ENCODE measurements at places on chromosomes 6 and 20. TPM values are rescaled to one million over a fixed set of nuclear protein-coding genes. Genes with fewer than 3 reads are reported as not detected.

DNA sequence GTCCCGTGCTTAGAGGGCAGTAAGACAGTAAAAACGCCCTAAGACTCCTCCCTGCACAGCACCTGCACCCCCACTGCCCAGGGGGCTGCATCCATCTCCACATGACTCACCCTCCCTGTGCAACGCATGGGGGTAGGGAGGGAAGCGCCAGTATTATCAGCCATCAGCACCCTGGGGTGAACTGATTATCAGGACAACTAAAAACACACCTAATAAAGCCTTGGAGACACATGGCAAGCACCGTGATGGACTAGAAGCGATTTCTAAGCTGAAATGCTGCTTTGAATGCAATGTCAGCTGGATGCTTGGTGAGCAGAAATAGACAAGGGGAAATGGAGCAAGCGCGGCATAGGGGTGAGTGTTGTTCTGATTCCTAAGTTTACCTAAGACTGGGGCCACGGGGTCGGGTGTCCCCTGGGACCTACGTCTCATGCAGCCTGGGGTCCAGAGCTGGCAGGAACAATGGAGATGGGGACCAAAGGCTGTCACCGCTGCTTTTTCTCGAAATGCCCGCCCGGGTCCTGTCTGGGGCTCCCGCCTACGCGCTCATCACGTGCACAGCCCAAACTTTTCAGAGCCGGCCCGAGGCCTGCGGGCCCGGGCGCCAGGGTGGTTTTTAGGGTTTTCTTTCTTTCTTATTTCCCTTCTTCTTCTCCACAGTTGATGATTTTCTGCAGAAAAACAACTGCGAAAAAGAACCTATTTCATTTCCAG lies 702 bp upstream of the TNFAIP3 start:
- H3K27me3 ChIP-seq, result no peaks in the 10 kb centered on the region
- peaks cover 32% of the 10 kb centered on the region for H3K4me1 ChIP-seq
- peak; percentile 61 for DNase-seq
- peak overlapping the region; percentile 80 for H3K4me3 ChIP-seq
- no peaks in the 10 kb centered on the region for H3K36me3 ChIP-seq

GRCh38 chr6:1605893-1606779 lies 3.6 kb upstream of the FOXC1 start:
- no peak overlapping the region for H3K27ac ChIP-seq
- no peak for DNase-seq
- no peaks in the 10 kb centered on the region for H3K36me3 ChIP-seq
- H3K4me3 ChIP-seq, result no peak overlapping the region
- H3K27me3 ChIP-seq, result no peaks in the 10 kb centered on the region

Gene EXOC2
- 8.5 TPM for total RNA-seq

DNA sequence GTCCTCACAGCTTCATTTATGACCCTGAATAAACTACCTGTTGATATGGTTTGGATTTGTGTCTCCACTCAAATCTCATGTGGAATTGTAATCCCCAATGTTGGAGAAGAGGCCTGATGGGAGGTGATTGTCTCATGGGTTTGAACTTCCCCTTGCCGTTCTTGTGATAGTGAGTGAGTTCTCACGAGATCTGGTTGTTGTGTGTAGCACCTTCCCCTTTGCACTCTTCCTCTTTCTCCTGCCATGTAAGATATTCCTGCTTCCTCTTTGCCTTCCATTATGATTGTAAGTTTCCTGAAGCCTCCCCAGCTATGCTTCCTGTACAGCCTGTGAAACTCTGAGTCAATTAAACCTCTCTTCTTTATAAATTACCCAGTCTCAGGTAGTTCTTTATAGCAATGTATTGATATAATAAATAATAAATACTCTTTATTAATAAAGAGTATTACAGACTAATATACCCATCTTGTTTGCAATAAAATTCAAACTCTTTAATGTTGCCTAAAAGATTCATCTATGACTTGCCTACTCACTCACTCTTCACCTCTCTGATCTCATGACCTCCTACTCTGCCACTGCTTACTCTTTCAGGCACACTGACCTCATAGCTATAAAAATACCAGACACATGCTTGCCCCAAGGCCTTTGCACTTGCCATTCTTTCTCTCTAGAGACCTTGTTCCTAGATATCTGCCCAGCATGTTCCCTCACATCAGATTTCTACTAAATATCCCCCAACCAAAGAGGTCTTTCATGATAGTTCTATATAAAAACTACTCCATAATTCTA lies 256.4 kb upstream of the MARCKS start:
- no peak overlapping the region for H3K4me3 ChIP-seq
- no peaks in the 10 kb centered on the region for H3K36me3 ChIP-seq
- no peak overlapping the region for H3K27ac ChIP-seq
- no peaks in the 10 kb centered on the region for H3K27me3 ChIP-seq
- no peaks in the 10 kb centered on the region for H3K4me1 ChIP-seq

- H3K27me3 ChIP-seq, result no peaks in the 10 kb centered on the region
- no peak for DNase-seq
- H3K36me3 ChIP-seq, result no peaks in the 10 kb centered on the region
These were observed 2.4 kb downstream of the AGPAT4 start for GRCh38 chr6:161271343-161272030.

DNA sequence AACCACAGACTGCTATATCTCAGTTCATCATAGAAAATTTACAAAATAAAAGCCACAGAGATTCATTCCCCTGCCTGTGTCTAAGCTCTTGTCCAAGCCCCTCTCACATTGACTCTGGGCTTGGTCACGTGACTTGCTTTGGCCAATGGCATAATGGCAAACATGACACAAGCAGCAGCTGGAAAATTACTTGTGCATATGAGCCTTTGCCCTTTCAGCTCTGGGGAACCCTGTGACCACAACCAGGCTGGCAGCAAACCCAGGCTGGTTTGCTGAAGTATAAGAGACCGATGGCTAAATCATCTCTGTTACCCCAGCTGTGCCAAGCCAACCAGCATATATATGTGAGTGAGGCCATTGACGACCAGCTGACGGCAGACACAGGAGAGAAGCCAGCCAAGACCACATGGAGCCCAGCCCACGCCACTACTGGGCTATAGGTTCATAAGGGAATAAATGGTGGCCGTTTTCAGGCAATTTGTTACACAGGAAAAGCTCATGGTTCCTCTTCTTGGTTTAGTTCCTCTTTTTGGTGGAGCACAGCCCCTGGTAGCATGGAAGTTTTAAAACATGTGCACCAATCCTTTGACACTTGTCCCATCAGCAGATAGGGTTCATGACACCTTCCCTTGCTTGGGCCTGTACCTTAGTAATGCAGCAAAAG lies 31.8 kb upstream of the RSPO4 start:
- H3K4me1 ChIP-seq, result no peaks in the 10 kb centered on the region
- no peak for DNase-seq
- H3K27ac ChIP-seq, result no peak overlapping the region
- no peak overlapping the region for H3K4me3 ChIP-seq
- H3K27me3 ChIP-seq, result no peaks in the 10 kb centered on the region

- no peak for DNase-seq
- no peaks in the 10 kb centered on the region for H3K36me3 ChIP-seq
- peaks cover 4% of the 10 kb centered on the region for H3K27me3 ChIP-seq
- H3K4me3 ChIP-seq, result no peak overlapping the region
- no peaks in the 10 kb centered on the region for H3K4me1 ChIP-seq
These were observed 147.8 kb upstream of the CDH4 start for GRCh38 chr20:61104232-61104631.

Gene OXT
- not detected for total RNA-seq

Gene TOP1
- total RNA-seq, result 30.7 TPM

GRCh38 chr6:152399399-152399798 lies 237.8 kb downstream of the SYNE1 start:
- no peak overlapping the region for H3K4me3 ChIP-seq
- H3K27ac ChIP-seq, result peak overlapping the region; percentile 6
- H3K4me1 ChIP-seq, result no peaks in the 10 kb centered on the region
- no peak for DNase-seq
- peaks cover 4% of the 10 kb centered on the region for H3K36me3 ChIP-seq

DNA sequence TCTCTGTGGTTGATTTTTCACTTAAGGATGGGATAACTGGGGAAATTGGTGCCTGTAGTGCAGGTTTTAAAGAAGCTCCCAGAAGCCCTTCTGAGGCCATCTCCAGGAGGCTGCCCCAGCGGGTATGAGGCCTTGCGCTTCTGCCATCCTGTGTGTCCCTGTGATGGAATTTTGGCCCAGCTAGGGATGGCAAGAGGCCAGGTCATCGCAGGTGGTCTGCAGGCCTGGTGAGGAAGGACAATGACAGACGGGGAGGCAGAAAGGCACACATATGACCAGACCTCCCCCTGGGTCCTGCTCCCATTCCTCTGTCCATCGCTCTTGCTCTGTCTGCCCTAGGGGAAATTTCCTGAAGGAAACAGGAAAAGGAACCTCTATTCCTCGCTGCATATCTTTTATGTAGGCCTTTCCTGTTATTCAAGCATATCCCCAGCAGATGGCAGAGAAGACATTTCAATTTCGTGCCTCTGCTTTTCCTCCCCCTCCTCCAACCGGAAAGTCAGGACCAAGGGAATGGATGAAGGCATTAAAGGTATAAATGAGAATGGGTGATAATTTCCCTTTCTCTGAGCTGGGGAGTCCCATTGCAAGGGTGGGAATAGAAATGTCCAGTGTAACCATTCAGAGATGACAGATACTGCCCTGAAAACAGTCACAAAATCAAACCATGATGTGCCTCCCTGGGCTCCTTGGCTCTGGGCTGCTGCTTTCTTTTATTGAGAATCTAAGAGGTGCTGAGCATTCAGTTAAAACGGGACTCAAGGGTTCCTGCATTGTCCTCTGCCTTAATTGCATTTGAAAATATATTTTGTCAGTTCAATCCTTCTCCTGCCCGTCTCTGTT lies 17.6 kb upstream of the HLA-F start:
- no peaks in the 10 kb centered on the region for H3K36me3 ChIP-seq
- DNase-seq, result no peak
- H3K27me3 ChIP-seq, result peaks cover 4% of the 10 kb centered on the region

- no peaks in the 10 kb centered on the region for H3K36me3 ChIP-seq
- no peak for DNase-seq
- no peaks in the 10 kb centered on the region for H3K27me3 ChIP-seq
- no peaks in the 10 kb centered on the region for H3K4me1 ChIP-seq
- H3K4me3 ChIP-seq, result no peak overlapping the region
- no peak overlapping the region for H3K27ac ChIP-seq
These were observed 32.6 kb downstream of the HDGFL1 start for GRCh38 chr6:22601984-22602383.

DNA sequence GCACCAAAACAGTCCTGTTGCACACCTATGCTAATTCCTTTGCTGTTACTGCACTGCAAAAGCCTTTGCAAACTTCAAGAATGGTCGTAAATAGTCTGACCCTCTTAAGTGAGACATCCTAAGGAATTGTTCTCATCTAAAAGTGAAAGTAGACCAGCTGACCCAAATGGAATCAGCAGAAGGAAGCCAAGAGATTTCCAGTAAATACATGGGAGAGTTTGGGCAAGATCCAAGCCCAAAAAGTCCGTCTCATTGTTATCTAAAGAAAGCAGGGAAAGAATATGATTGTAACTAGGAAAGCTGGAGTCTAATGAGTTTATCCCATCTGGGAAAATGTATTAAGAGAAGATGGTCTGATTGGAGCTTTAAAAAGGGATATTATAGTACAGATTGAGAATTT lies 43.0 kb upstream of the HIVEP1 start:
- H3K4me1 ChIP-seq, result no peaks in the 10 kb centered on the region
- no peak overlapping the region for H3K27ac ChIP-seq
- no peaks in the 10 kb centered on the region for H3K27me3 ChIP-seq
- no peak overlapping the region for H3K4me3 ChIP-seq

DNA sequence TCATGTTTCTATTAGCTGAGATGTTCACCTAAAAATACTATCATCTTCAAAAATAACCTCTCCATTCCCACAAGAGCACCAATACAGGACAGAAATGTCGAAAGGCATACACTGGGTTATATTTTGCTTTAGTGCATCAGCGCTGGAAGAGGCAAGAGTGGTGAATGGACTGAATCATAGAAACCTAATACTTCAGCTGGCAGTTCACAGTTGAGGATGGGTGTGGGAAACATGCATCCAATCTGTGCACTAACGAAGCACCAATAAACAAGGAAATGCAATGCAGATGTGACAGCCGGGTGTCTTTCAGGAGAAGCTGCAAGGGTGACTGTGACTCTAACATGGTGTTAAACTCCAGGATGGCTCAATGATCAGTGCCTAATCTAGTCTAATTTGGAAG lies 365.8 kb downstream of the ESR1 start:
- no peak overlapping the region for H3K4me3 ChIP-seq
- peak overlapping the region; percentile 98 for H3K27ac ChIP-seq
- H3K36me3 ChIP-seq, result peaks cover 2% of the 10 kb centered on the region
- DNase-seq, result peak; percentile 16
- peaks cover 51% of the 10 kb centered on the region for H3K4me1 ChIP-seq

- H3K36me3 ChIP-seq, result no peaks in the 10 kb centered on the region
- no peak for DNase-seq
- H3K27me3 ChIP-seq, result no peaks in the 10 kb centered on the region
- no peak overlapping the region for H3K4me3 ChIP-seq
- no peak overlapping the region for H3K27ac ChIP-seq
- H3K4me1 ChIP-seq, result peaks cover 3% of the 10 kb centered on the region
These were observed 18.9 kb upstream of the NXT1 start for GRCh38 chr20:23331450-23332350.

Gene MEI4
- not detected for total RNA-seq

Gene C20orf144
- total RNA-seq, result not detected

GRCh38 chr6:83092756-83093399 lies 25.4 kb downstream of the DOP1A start:
- DNase-seq, result no peak
- H3K27ac ChIP-seq, result peak overlapping the region; percentile 56
- no peak overlapping the region for H3K4me3 ChIP-seq

Gene TUBB1
- 0.22 TPM for total RNA-seq

GRCh38 chr6:56744528-56744927 lies 101.8 kb upstream of the DST start:
- H3K4me3 ChIP-seq, result no peak overlapping the region
- no peak for DNase-seq

Gene SLC32A1
- total RNA-seq, result not detected

- peaks cover 37% of the 10 kb centered on the region for H3K36me3 ChIP-seq
- peak overlapping the region; percentile 33 for H3K4me3 ChIP-seq
- peaks cover 96% of the 10 kb centered on the region for H3K4me1 ChIP-seq
- H3K27ac ChIP-seq, result peak overlapping the region; percentile 82
- DNase-seq, result peak; percentile 44
These were observed 16.3 kb downstream of the PKIG start for GRCh38 chr20:44598423-44599305.

- no peak for DNase-seq
- no peak overlapping the region for H3K4me3 ChIP-seq
- peaks cover 9% of the 10 kb centered on the region for H3K4me1 ChIP-seq
- no peaks in the 10 kb centered on the region for H3K36me3 ChIP-seq
- H3K27me3 ChIP-seq, result no peaks in the 10 kb centered on the region
These were observed 44.2 kb downstream of the PMEPA1 start for GRCh38 chr20:57665589-57665971.

All from psoas muscle (tissue), 8 donors.